CD4-positive, alpha-beta T cell treated with Interleukin-17A for 1 hour (primary cell): ENCODE measurements at places on chromosomes 2 and 18.

DNA sequence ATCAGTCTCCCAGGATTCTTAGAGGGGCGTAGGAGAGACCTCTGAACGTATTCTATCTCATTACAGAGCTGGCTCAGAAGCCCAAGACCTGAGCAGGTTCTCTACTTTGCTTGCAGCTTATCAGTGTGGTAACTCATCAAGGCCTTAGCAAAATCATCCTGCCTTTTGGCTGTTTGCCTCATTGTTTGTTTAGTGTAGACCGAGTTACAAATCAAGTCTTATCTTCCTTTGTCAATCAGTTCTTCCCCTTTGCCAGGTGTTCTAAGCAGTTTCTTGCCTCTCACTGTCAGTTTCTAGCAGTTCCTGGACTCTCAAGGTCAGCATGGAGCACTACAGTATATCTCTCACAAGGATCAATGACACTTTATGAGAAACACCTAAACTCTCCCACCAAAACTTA, 30.9 kb upstream of the NAB1 start:
- DNase-seq, result no peak

DNA sequence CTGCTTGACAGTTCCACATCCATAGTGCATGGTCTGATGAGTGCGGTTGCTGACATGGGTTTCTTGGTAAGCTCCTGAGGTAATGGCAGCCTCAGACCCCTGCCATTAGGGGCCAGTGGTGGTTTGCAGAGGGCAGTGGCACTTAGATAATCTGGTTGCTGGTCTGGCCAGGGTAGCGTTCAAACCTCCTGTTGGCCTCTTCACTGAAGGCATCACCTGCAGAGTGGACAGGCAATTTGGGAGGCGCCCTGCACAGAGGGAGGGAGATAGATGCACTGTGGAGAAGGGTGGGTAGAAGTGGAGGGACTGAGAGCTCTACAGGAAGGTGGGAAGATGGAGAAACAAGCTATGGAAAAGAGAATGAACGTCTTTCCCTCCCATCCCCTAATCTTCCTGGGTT, 3.7 kb downstream of the HTRA2 start:
- no peak for DNase-seq

DNA sequence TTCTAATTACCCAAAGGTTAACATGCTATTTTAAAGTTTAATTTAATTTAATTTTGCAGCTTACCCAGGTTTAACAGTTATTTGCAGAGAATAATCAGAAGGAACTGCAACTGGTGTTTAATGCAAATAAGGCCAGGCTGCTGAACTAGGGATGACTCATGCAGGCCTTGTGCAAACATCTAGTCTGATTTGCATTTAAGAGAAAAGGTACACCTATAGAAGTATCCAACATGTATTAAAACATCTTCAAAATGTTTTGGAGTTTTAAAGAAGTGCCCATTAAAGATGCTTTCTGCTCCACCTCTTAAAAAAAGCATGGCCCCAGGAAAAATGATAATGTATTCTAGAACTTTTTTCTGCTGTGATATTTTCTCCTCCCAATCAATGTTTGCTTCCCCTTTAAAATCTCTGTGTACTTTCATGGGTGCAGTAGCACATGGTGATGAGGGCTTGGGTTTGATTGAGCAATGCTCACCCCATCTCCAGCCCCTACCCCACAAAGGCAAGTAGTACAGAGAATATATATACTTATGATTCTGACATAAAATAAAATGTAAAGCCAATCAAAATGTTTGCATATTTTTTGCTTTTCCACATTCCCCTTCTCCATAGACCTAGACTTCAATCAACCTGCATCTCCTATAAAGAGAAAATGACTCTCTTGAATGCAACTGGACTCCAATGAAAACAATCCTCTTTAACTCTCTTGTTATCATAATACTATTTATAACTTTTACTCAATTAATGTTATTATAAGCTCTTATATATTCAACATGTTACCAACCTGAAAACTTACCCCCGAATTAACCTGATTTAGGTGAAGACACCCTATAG, 54.1 kb downstream of the ATP8B1 start:
- DNase-seq, result no peak

DNA sequence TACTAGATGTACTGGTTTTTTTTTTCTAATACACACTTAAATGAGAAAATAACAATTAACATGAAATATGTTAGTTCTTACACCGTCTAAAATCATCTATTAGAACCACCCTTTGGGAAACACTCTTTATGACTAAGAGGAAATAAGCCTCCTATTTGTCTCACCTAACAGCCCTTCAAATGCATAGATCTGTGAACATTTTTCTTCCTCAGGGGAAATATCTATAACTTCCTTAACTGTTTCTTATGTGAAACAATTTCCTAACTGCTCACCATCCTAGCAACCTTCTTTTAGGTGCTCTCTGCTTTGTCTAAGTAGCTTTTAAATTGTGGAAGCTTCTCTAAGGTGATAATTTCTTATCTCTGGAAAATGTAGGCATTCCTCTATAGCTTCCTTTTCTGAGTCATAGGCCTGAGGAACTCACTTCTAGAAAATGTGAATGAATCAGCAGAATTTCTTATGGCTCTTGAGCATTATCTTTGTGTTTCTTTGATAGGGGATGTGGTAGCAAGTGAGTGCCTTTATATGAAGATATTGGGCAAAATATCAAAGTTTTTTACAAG, 56.1 kb downstream of the CNTNAP5 start:
- no peak for DNase-seq

GRCh38 chr18:67072791-67073190, 443.7 kb downstream of the DSEL start:
- no peak for DNase-seq
